Effector memory CD8-positive, alpha-beta T cell (primary cell): ENCODE measurements at places on chromosomes 6 and 20.

DNA sequence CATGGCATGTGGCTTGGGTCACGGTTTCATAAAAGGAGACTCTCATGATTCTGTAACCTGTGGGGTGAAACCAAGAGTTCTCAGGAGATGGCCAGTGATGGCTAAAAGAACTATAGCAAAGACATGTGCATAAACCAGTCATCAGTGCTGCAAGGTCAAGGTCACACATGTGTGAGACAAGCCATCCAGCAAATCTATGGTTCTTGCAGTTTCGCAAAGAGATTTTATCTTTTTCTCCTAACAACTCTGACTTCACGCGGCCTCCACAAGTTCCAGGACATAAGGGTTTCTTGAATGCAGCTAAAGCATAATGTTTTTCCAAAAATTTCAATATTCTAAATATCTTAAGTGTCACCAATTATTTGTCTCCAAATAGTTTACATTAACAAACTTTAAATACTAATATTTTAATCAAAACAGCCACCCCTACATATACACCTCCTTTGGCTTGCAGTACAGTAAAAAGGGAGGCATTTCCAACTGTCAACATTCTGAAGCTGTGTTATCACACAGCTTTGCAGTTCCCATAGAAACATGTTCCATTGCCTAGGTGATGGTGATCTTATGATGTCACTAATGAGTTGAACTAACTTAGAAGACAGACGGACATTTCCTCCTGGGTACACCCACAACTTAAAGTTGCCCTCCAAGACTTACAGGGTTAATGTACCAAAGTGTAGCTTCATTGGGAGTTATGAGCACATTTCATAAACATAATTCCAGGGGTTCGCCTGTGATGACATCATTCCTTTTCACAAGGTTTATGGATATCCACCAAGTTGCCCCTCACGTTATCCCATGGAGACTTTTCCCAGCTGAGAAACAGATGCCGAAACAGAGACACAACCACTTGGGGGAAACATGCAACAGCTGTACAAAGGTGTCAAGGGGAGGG, 250.9 kb upstream of the PDE10A start:
- H3K4me1 ChIP-seq, result no peaks in the 10 kb centered on the region
- H3K36me3 ChIP-seq, result no peaks in the 10 kb centered on the region
- no peak for DNase-seq
- H3K4me3 ChIP-seq, result no peak overlapping the region
- H3K27me3 ChIP-seq, result peaks cover 6% of the 10 kb centered on the region

- no peaks in the 10 kb centered on the region for H3K4me1 ChIP-seq
- DNase-seq, result no peak
- H3K27me3 ChIP-seq, result no peaks in the 10 kb centered on the region
- no peaks in the 10 kb centered on the region for H3K36me3 ChIP-seq
These were observed 302.4 kb upstream of the POU3F2 start for GRCh38 chr6:98532004-98532403.

DNA sequence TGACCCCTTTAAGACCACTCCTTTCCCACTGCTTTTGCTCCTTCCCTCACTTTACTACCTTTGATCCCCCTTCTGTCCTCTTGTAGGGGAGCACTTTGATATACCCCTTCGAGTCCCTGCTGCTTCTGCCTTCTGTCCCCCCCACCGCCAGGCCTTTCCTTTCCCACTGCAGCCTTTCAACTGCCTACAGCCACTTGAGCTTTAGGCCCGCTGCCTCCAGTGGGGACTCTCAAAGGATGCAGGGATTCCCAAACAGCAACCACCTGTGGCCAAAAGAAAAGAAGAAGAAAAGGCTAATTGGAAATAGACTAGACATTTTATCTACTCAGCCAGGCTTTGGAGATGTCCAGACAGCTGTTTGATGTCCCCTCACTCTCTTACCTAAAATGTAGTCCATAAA, 77.0 kb upstream of the DTNBP1 start:
- no peak overlapping the region for H3K4me3 ChIP-seq
- no peak for DNase-seq
- no peak overlapping the region for H3K27ac ChIP-seq
- H3K36me3 ChIP-seq, result no peaks in the 10 kb centered on the region

DNA sequence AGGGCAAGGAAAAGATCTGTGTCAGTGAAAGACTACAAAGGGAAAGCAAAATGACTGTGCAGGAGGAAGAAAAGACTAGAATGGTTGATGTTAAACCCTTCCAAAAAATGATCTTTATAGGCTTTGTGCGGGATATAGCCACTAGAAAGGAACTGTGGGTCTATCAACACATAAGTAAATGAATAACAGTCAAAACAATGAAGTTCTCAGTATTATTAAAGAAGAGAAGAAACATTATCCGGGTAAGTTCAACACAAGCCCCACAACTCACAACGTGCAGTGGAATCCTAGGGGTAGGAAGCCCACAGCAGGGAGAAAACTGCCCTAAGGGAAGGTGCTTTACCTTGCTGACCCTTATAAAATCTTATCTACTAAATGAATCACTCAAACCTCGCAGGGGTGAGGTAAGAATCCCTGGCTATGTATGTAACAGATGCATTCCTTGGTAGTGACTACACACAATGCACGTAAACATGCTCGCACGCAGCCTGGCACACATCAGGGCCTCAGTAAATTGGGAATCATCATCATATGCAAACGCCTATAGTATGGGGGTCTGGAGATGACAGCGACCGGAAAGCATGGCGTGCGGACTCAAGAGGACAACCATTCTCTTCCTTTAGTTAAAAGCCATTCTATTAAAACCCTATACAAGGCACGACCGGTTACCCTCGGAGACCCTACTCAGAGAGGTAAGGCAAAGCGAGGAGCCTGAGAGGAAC, 11.3 kb downstream of the TFAP2A start:
- peaks cover 57% of the 10 kb centered on the region for H3K27me3 ChIP-seq
- H3K4me1 ChIP-seq, result peaks cover 5% of the 10 kb centered on the region
- peaks cover 11% of the 10 kb centered on the region for H3K36me3 ChIP-seq
- H3K27ac ChIP-seq, result no peak overlapping the region
- H3K4me3 ChIP-seq, result peak overlapping the region; percentile 80
- DNase-seq, result no peak

DNA sequence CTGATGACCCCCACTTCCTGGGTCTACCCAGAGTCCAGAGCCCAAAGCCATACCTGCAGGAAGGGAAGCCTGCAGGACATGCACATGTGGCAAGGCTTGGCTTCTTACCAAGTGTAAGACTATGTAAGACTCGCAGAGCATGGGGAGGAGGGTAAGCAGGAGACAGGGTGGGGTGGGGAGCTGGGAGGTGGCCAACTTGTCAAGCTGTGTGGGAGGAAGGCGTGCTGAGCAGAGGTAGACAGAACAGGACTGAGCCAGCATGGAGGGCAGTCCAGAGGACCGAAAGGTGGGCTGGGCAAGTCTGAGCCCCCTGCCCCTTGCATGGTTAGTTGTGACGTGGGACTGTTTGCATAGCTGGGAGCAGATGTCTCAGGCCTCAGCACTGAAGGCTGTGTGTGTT, 53.4 kb upstream of the RNF24 start:
- H3K36me3 ChIP-seq, result no peaks in the 10 kb centered on the region
- H3K27me3 ChIP-seq, result no peaks in the 10 kb centered on the region
- DNase-seq, result no peak
- no peak overlapping the region for H3K4me3 ChIP-seq

GRCh38 chr6:89355511-89356194, 3.1 kb upstream of the UBE2J1 start:
- no peak overlapping the region for H3K4me3 ChIP-seq
- H3K27ac ChIP-seq, result no peak overlapping the region
- no peaks in the 10 kb centered on the region for H3K27me3 ChIP-seq
- peaks cover 21% of the 10 kb centered on the region for H3K4me1 ChIP-seq

DNA sequence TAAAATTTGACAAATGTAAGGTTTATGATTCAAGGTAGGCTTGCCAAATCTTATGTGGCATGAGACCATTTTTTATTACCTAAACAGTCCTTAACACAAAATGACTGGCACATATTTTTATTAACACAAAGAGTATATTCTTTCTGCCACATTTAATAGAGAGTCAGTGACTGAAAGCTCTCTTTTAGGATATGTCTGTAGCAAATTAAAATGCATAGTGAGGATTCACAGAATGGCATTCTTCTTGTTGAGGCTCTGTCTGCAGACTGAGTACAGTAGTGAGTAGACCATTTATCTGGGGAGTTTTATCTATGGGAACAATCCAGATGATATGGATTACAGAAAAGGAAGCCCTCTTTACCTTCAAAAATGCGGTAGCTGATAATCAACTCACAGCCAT, 56.5 kb downstream of the HAO1 start:
- H3K36me3 ChIP-seq, result no peaks in the 10 kb centered on the region
- DNase-seq, result no peak
- H3K4me3 ChIP-seq, result no peak overlapping the region
- H3K27me3 ChIP-seq, result no peaks in the 10 kb centered on the region

DNA sequence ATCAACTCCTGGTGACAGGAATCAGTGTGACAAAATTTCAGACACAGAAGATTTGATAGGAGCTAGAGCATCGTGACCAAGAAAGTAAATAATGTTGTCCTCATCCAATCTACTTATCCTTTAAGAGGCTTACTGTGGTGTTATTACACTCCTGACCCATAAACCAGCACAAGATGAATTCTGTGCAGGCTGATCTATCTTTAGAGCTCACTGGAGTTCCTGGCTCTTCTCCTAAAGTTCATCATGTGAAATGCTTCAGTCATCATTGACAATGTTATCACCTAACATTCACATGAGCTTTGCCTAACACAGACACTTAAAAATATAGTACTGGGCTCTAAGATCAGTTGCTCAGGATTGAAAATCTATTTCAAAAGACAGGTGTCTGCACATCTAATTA, 271.0 kb upstream of the HSF2 start:
- no peaks in the 10 kb centered on the region for H3K27me3 ChIP-seq
- H3K4me1 ChIP-seq, result no peaks in the 10 kb centered on the region
- DNase-seq, result no peak
- no peak overlapping the region for H3K4me3 ChIP-seq

DNA sequence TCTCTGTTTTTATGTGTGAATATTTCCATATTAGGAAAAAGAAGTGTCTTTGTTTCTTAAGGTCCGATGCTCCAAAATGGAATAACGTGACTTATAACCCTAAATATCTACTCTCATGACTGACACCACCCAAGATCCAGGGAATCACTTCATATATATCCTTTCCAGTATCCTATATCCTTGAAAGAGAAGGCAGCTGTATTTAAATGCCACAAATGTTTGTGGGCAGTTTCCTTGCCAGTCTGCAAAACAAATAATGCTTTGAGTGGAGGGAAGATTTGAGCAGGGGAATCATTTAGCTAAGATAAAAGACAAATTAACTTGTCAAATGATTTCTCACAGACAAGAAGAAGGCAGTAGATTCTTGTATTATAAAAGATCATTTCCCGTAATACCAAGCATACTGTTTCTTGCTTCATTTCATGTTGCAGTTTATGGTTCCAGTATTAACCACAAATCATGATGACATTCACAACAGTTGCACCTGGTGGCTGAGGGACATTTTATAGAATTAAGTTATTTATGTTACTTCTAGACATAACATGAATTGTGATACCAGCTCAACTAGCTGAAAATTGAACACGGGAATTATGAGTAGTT, 30.0 kb upstream of the FABP7 start:
- DNase-seq, result no peak
- H3K36me3 ChIP-seq, result no peaks in the 10 kb centered on the region
- no peak overlapping the region for H3K4me3 ChIP-seq
- no peaks in the 10 kb centered on the region for H3K27me3 ChIP-seq
- no peak overlapping the region for H3K27ac ChIP-seq

GRCh38 chr6:77097940-77098339, 365.4 kb downstream of the HTR1B start:
- H3K27ac ChIP-seq, result no peak overlapping the region
- H3K27me3 ChIP-seq, result no peaks in the 10 kb centered on the region
- DNase-seq, result no peak
- no peak overlapping the region for H3K4me3 ChIP-seq
- H3K4me1 ChIP-seq, result no peaks in the 10 kb centered on the region

- DNase-seq, result no peak
- no peak overlapping the region for H3K4me3 ChIP-seq
- peak overlapping the region; percentile 23 for H3K27ac ChIP-seq
These were observed 38.0 kb downstream of the SLC9A8 start for GRCh38 chr20:49850463-49851230.

DNA sequence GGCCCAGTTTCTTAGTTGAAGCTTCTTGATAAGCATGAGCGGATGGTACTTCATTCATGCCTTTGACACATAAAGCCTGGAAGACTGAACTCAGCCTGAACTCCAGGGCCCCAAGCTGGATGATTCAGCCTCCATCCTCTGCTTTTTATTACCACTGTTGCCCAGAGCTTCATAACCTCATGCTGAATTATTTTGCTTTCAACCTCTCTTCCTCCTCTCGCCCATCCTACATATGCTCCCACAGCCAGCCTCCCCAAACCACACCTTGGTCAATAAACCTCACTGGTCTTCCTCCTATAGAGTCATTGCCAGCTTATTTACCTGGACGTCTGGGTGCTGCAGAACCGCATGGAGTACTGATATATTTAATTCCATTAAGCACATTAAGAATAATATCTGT, 59.4 kb downstream of the SLC35B3 start:
- no peaks in the 10 kb centered on the region for H3K4me1 ChIP-seq
- H3K27me3 ChIP-seq, result peaks cover 33% of the 10 kb centered on the region
- DNase-seq, result no peak

DNA sequence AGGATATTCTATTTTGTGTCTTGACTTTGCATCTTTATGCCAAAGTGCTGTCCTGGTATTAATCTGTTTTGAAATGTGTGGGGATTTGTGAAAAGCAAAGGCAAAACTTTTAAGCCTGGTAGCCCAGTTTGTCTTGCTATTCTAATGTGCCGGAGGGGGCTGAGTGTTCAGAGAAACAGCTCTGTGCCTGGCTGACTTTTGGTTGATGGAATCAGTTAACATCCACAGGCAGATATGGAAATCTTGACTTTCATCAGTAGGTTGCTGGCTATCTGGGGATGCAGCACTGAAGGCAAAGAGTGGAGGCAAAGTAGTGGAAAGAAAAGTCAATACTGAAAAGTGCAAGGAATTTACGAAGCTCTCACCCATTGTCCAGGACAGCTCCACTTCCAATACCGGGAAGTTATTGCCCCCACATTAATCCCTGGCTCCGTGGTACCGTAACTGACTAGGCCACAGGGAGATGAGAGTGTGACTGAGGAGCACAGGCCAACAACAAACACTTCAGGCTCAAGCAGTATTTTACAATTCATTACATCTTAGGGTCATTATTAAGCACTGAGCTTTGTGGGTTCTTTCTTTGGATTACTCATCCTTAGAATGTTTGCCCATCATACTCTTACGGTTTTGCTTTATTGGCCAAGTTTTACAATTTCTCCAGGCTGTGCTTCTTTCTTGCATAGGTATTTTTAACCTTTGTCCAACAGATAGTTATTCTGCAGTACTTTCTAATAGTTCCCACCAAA, 164.6 kb downstream of the MTFR2 start:
- H3K27me3 ChIP-seq, result peaks cover 12% of the 10 kb centered on the region
- DNase-seq, result no peak
- H3K27ac ChIP-seq, result no peak overlapping the region
- no peak overlapping the region for H3K4me3 ChIP-seq
- H3K36me3 ChIP-seq, result peaks cover 3% of the 10 kb centered on the region

GRCh38 chr20:967796-968742, 34.0 kb downstream of the RSPO4 start:
- peaks cover 71% of the 10 kb centered on the region for H3K27me3 ChIP-seq
- no peak for DNase-seq
- H3K4me3 ChIP-seq, result no peak overlapping the region
- H3K4me1 ChIP-seq, result no peaks in the 10 kb centered on the region
- H3K36me3 ChIP-seq, result no peaks in the 10 kb centered on the region
